Stimulated activated CD4-positive, alpha-beta T cell treated with anti-CD3 and anti-CD28 coated beads, Interleukin-4, amount 100 ng/mL, for 24 hours (primary cell): ENCODE measurements at places on chromosomes 1 and 21.

DNA sequence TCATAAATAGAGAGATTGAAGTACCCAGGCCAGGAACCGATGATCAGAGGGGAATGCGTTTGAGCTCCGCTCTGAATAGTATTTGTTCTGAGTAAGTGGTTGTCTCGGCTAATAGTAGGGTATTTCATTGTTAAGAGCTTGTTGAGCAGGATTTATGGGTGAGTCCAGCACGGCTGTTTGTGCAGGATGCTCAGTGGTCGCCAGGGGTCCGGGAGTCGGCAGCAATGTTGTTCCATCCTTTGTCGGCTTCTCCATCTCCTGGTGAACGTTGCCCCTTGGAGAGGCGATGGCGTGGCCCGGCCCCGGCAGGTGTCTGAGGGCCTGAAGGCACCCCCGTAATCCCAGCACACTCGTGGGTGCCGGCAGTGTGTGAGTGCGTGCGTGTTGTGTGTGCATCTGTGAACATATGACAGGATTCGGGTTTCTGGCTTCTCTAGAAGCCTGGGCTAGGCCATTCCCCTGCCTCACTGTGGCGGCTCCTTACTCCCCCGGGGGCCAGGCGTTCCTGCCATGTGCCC, 160.8 kb upstream of the ARHGEF16 start:
- DNase-seq, result no peak

GRCh38 chr1:228975238-228975907, 240.1 kb downstream of the RHOU start:
- DNase-seq, result no peak

- DNase-seq, result no peak
Measured at GRCh38 chr21:45209685-45210284, 77.9 kb downstream of the POFUT2 start.

DNA sequence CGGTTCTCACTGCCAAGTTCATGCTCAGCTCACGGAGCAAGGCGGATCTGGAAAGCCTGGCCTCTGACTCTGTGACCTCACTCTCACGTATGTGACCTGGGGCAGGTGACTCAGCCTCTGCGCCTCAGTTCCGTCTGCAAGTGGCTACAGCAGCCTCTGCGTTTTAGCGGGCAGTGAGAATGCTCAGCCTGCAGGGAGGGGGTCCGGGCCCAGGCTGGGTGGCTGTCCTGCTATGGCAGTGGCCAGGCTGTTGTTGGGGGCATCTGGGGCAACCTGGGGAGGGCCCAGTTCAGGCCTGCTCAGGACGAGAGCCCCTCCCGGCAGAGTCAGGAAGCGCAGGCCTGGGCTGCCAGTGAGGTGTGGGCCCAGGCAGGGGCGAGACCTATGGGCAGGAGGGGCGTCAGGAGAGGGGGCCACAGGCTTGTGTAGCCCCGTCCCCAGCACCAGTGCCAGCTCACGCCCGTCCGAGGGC, 27.9 kb downstream of the ARHGEF16 start:
- DNase-seq, result no peak

- DNase-seq, result peak; percentile 63
Measured at GRCh38 chr1:205791568-205792180, 16.4 kb upstream of the RAB29 start.

GRCh38 chr1:231776010-231776756, 149.6 kb downstream of the DISC1 start:
- DNase-seq, result no peak

DNA sequence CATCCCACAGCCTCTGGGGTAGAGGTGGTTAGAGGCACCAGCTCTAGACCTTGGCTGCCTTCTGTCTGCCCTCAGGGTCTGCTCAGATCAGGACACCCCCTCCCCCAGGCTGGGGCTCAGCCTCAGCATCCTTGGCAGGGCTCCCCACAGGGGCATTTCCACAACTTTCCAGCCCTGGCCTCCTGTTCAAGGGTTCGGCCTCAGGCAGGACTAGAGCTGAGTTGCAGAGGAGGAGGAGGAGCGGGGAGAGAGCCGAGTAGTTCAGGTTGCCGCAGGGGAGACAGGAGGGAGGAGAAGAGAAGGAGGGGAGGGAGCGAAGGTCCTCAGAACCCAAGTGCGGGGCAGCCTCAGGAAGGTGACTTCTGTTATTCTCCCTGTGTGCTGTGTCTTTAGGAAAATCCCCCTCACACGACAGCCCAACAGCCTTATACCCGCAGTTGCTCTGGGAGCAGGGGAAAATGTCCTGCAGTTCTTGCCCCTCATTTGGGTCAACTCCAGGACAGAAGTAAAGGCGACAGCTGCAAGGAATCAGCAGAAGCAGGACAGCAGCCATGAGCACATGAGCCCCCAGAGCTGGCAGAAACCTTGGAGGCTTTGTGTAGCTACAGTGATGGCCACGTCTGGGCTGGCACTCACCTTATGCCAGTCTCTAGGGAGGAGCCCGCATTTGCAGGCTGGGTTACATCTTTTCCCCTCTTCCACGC, 46.5 kb upstream of the TENT5B start:
- no peak for DNase-seq

DNA sequence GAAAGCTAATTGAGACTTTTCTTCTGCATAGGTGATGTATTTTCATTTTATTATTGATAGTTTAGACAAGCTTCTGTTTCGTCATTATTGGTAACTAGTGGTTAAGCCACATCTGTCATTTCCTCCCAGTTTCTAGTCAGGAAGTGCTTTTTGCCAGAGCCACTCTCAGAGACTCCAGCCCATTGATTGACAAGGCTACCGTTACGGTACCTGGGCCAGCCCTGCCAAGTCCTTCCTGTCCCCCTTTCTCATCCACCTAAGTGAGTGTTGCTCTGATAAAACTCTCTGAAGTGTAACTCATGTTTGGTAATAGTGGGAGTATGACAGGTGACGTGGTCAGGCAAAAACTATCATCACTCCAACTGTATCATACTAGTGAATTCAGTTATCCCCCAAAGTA, 29.6 kb upstream of the AGL start:
- DNase-seq, result peak; percentile 6
